Heart left ventricle (tissue), 16 donors: ENCODE measurements at places on chromosomes 6 and 20.

GRCh38 chr6:25006565-25007001, 70.8 kb upstream of the RIPOR2 start:
- no peak for DNase-seq

GRCh38 chr6:118537574-118537973, 10.5 kb upstream of the PLN start:
- DNase-seq: no peak

DNA sequence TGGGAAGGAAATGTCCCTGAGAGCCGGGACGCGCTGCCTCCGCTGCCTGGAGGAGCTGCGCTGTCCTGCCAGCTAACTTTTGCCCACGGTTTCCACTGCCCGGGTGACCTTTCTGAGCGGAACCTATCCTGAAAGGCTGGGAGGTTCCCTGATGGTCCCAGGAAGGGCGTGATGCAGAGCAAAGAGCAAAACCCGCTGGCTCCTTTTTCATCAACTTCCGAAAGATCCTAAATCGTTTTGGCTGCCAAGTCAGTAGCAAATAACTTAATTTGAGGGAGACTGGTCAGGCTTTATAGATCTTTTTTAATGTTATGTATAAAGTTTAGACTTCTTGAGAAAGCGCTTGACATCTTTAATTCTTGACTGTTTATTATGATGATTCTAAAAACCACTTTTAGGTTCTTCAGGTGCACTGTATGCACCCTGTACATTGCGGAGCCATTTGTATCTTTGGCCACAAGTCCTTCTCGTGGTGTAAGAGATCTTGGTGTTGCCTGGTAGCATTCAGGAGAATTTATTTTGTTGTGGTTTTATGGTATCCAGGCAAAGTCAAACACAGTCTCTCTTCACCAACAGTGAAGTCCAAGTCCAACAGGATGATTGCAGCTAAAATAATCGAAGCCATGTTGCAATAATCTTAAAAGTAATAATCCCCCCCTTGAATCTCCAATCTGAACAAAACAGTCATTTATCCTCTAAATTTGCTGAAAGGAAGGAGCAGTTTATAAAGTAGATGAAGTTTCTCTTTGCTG, at the start of gene SYNE1:
Gene SYNE1, minus strand, starts transcription at position 67 of the 752 bp plus-strand sequence. CDS start 9,031 bp downstream, outside the sequence.
- DNase-seq: no peak

- no peak for DNase-seq
Measured at GRCh38 chr6:149212892-149213801, 104.4 kb upstream of the TAB2 start.
